NCI-H748 treated with DMSO at 0.1 percent for 48 hours (cell line): ENCODE measurements at places on chromosomes 11 and 22.

- DNase-seq = no peak
Measured at GRCh38 chr22:31340765-31341247, 5.3 kb downstream of the PATZ1 start.

- DNase-seq = no peak
Measured at GRCh38 chr11:129972611-129973010, 30.0 kb downstream of the PRDM10 start.

GRCh38 chr22:23681026-23681809 is 9.6 kb upstream of the RGL4 start:
- DNase-seq = no peak

DNA sequence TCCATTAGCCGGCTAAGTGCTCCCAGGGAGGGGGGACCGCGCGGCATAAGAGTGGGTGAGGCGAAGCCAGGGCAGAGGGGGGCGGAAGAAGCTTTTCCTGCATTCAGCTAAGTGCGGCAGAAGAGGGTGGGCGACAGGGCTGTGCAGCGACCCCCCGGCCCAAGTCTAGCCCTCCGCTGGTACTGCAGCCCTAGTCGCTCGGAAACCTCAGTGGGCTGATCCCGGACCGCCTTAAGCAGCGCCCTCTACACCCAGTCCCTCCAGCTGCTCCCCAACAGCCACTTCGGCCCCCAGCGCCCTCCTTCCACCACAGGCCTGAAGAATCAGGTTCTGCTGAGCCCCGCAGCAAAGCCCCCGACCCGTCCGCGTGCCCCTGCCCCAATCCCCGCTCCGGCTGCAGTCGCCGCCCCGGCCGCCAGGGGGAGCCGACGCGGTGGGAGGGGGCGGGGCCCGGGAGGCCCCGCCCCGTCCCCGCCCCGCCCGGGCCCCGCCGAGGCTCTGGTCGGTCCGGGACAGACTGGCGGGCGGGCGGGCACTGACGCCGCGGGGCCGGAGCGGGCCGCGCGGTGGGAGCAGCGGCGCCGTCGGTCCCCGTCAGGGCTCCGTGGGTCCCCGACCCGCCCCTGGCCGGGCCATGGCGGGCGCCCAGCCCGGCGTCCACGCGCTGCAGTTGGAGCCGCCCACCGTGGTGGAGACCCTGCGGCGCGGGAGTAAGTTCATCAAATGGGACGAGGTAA is at the start of gene PLCB3:
Gene PLCB3 (plus strand): TSS at position 515 of the 737 bp plus-strand sequence. CDS start 120 bp downstream, at position 635.
- no peak for DNase-seq

GRCh38 chr11:130995266-130995665 is 79.0 kb upstream of the SNX19 start:
- no peak for DNase-seq
